HCT116 (cell line): ENCODE measurements at places on chromosomes 3 and 15.

DNA sequence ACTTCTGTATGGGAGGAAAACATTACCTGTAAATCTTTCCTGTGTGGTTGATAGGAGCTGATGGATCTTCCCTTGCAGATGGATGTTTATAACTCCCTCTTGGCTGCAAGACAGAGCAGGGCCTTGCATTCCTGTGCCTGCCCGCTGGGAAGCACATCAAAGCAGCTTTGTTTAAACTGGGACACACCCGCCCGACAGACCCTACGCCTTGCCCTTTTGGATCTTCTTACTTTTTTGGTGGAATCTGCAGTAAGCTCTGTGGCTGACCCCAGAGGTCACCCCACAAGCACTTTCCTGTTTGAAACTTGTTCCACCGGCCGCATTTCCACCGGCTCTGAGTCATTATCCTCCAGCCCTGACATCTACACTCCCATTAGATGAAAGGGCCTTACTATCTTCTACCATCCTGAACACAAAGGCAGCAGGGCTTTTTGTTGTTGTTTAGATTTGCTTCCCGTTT is 244.1 kb upstream of the STT3B start:
- DNase-seq: peak; percentile 86

DNA sequence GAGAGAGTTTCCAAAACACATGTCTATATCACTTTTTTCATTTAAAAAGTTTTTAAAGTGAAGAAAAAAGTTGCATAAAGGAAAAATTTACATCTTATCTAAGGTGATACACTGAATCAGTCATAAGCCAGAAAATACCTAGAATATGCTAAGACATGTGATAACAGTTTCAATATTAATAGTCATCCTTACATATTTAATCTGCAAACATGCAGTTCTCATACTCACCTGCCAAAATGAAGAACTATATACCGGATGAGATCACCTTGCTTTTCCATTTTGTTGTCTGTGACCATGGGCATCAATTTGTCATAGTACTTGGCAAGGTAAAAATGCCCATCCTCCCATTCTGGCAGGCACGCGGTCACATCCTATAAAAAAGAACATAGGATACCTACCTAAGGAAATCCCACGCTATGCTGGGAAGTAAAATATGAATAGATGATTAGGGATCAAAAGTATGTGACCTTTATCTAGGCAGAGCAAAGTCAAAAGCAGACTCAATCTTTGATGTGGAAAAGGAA is 37.1 kb upstream of the XRN1 start:
- DNase-seq: no peak

DNA sequence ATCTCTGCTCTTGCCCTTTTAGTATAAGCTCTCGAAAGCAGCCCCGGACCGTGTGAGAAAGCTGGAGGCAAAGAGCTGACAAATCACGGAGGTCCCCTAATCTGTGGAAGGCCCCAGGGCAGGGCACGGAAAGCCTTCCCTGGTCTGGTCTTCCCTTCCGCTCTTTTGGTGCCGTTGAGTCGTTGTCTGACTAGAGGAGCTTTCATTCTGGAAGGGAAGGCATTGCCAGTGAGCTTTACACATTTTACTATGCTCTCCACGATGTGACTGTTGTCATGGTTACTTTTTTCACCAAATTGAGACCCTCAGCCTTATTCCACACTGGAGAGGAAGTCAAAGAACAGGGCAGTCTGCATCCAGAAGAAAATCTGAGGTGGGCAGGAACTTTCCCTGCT is 71.7 kb downstream of the CYP19A1 start:
- DNase-seq: no peak

DNA sequence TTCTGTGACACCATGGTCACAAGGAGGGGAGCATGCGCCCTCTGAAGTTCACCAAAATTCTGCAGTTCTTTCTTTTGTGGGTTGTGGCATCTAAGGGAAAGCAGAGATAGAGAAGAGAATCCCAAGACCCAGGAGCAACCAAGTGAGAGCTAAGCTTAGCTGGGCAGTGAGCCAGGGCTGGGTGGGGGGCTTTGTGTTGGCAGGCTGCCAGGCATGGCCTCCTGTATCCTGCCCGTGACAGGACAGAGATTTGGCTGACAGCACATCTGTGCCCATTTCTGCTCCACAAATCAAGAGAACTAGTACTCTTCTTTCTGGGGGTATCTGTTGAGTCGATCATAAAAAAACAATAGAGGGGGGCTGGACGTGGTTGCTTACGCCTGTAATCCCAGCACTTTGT is 66.2 kb downstream of the NMNAT3 start:
- DNase-seq: no peak

DNA sequence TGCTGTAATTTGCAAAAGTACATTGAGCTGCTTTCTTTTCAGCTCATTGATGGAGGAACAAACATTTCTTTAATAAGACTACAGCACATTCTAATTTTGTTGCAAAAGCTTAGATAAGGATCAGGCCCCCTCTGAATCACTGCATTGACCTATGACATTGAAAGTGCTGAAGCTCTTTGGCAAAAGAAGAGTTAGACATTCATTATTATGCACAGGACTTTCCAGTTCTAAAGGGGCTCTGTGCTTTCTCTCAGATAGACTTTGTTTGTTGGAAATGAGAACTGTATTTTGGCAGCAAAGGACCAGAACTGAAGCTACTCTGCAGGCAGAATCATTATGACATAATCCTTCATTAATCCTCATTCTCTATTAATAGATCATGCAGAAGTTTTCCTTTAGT is 252.9 kb upstream of the SOX2 start:
- no peak for DNase-seq

DNA sequence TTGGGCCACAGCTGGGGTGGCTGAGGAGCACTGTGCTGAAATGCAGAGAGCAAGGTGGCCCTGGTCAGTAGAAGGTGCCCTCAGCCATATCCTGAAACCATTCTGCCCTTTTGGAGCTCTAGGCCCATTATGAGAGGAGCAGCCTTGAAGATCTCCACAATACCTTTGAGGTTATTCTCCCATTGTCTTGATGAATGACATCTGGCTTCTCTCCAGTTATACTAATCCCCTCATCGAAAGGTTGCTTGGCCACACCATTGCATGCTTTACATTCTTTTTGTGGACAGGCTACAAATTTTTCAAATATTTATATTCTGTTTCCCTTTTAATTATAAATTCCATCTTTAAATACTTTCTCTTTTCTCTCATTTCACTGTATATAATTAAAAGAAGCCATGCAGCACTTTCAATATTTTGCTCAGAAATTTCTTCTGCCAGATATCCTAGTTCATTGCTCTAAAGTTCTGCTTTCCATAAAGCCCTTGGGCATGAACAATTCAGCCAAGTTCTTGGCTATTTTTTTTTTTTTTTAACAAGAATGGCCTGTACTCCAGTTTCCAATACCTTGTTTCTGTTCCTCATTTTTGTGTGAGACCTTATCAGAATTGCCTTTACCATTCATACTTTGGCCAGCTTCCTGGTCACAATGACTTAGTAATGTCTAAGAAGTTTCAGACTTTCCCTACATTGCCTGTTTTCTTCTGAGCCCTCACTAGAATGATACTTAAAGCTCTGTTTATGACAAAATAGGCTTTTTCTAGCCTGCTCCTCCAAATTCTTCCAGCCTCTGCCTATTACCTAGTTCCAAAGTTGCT is 138.9 kb upstream of the SGO1 start:
- DNase-seq: no peak

GRCh38 chr3:134081211-134081610 is 51.5 kb upstream of the SLCO2A1 start:
- DNase-seq: no peak

GRCh38 chr3:194306109-194306686 is 44.9 kb downstream of the CPN2 start:
- no peak for DNase-seq

DNA sequence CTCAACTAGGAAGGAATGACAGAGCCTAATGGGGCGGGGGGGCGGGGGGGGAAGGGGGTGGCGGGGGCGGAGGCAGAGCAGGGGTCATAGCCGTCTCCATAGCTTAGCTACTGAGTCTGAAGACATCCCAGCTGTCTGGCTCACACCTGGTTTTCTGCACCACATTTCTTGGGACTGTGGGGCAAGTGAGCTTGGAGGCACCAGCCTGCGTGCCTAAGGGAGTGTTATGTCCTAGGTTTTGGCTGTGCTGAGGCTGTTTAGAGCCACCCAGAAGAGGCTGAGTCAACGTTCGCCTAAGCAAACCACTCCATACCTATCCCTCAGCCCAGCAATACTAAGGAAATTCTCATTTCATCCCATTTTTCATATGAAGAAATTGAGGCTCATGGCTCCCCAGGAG is 1.4 kb downstream of the IL17RD start:
- DNase-seq: no peak

- no peak for DNase-seq
These were observed 42.7 kb upstream of the BDH1 start for GRCh38 chr3:197598404-197598980.

- no peak for DNase-seq
These were observed 192.6 kb downstream of the MEX3B start for GRCh38 chr15:81853150-81853748.

DNA sequence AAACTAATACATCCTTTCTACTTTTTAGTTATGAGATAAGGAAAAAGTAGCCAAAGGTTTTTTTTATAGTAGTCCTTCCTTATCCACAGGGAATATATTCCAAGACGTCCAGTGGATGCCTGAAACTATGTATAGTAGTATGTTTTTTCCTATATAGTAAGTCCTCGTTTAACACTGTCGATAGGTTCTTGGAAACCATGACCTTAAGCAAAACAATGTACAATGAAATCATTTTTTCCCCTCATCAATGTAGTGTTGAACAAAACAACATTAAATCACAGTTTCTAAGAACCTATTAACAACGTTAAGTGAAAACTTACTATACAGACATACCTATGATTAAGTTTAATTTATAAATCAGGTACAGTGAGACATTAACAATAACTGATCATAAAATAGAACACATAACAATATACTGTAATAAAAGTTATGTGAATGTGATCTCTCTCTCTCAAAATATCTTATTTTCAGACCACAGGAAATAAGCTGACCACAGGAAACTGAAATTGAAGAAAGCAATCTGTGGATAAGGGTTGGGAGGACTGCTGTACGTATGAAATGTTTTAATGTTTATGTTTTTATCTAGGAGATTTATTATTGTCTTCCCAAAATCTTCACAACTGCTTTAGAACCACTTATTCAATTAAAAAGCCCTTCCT is 20.6 kb downstream of the COPS2 start:
- no peak for DNase-seq

- DNase-seq: peak; percentile 90
These were observed 15.2 kb downstream of the SSUH2 start for GRCh38 chr3:8629151-8630021.

GRCh38 chr3:164460851-164461250 is 617.4 kb downstream of the SI start:
- no peak for DNase-seq

- no peak for DNase-seq
These were observed 3.9 kb downstream of the GRK7 start for GRCh38 chr3:141767066-141767465.

DNA sequence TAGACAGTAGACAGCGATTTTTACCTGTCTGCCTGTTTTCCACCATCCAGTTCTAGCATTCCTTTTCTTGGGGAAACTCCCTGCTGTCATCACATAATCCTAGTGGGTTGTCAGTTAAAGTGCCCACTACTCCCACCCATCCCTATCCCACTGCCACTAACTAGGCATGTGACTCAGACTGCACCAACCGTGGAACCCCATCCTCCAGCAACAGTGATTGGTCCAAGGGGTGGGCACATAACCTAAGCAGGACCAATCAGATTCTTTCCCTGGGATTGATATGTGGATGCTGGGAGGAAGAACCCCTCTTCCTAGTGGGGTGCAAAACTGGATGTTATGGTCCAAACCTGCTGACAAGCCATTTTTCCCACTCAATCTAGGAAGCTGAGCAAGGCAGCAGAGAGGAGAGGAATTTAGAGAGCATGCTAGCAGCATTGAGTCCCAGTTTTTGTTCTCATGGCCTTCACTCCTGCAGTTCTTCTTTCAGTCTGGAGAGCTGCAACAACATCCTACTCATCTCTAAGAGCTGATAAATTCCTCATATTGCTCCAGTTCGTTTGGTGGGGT is 3.9 kb upstream of the INSYN1 start:
- DNase-seq: no peak

DNA sequence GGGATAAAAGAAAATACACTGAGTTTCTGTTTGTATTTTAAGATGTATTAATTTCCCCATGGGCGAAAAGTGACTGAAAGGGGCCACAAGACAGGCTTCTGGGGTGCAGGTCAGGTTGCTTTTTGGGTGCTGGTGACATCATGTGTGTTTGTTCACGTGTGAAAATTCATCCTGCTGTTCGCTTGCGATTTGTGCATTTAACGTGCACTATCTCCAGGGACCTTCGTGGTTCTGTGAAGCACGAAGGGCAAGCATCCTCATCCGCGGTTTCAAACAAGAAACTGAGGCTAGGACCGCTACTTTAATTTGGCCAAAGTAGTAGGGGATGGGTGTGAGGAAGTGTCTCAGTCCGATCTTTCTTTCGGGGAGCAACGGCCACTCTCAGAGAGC is 1.6 kb upstream of the SMAD6 start:
- no peak for DNase-seq

DNA sequence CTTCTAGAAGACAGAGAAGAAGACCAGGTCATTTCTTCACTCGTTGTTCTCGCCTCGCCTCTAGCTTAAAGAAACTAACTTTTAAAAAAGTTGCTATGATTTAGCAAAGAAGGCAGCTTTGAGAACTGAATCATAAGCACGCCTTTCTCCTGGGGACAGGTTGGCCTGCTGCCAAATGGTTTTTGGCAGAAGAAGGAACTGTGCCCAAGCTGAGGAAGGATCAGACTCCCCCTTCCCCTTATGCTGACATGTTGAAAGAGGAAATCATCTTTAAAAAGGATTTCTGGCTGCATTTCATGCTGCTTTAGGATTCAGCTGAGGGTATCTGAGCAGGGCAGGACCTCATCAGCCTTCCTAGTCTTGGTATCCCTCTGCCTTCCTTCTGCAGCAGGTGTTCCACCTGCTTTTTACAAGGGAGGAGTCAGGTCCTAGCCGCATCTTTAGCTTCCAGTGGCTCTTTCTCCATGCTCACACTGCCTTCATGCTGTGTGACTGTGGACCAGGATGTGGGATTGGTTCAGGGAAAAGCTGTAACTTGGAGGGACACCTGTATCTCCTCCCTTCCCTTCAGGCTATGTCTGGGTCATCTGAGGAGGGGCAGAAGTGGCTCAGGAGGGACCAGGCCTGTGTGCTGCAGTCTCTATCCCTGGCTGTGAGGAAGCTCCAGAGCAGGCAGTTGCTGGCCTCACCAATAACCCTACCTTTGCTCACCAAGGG is 34.1 kb upstream of the HACD2 start:
- DNase-seq: no peak

DNA sequence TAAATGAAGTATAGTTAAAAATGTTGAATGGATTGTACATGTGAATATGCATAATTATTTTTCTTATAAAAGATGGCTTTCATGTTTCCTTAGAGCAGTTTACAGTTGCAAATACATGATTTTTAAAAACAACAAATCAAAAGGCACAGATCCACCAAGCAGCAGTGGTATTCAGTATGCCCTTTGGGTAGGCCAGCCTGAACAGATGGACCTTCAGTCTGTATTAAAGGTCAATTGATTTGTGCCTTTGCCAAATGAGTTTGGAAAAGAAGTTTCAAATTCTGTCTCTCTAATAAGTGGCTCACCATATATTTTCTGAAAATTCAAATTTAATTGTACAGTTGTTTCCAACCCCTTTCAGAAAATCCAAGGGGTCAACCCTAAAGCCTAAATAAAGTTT is 477.1 kb downstream of the NSUN3 start:
- no peak for DNase-seq

GRCh38 chr3:184299488-184300377 is 692 bp downstream of the PSMD2 start:
- no peak for DNase-seq

GRCh38 chr3:24389108-24390090 is 105.3 kb downstream of the THRB start:
- no peak for DNase-seq
